ENCODE measurements at places on chromosomes 5 and 9. TPM values are rescaled to one million over a fixed set of nuclear protein-coding genes. Genes with fewer than 3 reads are reported as not detected.
A peak's percentile ranks its signal among the peaks of the same experiment; 100 is the strongest.

- no peak for DNase-seq
Observed at GRCh38 chr9:127004946-127005769, 90.6 kb downstream of the RALGPS1 start.

Gene LECT2
- not detected for total RNA-seq

- no peak for DNase-seq
Observed at GRCh38 chr9:127972236-127972871, 8.4 kb downstream of the EEIG1 start.

GRCh38 chr5:132680780-132681475, 7.1 kb downstream of the IL4 start:
- peak; percentile 19 for DNase-seq

Gene NDUFB6
- total RNA-seq, result 51.8 TPM

Gene TMEM174
- total RNA-seq, result not detected

DNA sequence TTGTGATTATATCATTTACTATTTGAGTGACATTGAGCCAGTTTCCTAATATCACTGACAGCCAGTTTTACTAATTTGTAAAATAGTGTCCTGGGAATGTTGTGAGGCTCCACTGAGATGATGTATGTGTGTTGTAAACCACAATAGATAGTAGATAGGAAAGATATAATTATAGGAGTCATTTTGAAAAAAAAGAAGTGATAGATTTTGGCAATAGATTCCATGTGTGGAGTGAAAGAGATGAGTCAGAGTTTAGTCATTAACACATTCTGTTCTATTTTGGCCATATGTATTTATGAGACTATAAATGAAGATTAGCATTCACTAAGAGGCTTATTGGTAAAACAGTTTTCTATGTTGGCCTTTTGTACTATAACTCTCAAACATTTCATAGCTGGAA, 388.2 kb downstream of the FAM170A start:
- DNase-seq, result no peak

GRCh38 chr5:14870337-14871213, 1.0 kb downstream of the ANKH start:
- no peak for DNase-seq

- no peak for DNase-seq
Observed at GRCh38 chr5:67334373-67334772, 137.8 kb upstream of the CD180 start.

DNA sequence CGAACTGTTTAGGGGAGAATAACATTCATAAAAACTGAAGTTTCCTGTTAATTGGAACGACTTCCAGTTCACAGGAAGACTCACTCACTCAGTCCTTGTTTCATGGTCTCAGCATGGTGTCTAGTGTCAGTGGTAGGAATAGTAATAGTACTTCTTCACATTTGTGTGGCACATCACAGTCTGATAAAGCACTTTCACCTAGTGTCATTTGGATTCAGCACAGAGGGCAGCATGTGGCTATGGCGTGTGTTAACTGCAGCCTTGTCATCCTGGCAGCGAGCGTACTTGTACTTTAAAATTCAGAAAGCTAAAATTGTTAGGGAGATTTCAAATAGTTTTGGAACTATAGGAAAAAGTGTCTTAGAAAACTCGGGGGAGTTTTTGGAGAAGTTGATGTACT, 72.4 kb downstream of the VCAN start:
- peak; percentile 49 for DNase-seq

GRCh38 chr9:71680189-71680980, 87.9 kb downstream of the CEMIP2 start:
- no peak for DNase-seq

- no peak for DNase-seq
Observed at GRCh38 chr5:41848983-41849382, 21.2 kb downstream of the OXCT1 start.

GRCh38 chr9:763692-764091, 77.8 kb upstream of the DMRT1 start:
- no peak for DNase-seq

- no peak for DNase-seq
Observed at GRCh38 chr9:37348917-37349316, 73.6 kb upstream of the GRHPR start.
